Thymus (tissue), 14 donors: ENCODE measurements at places on chromosomes 13 and 19.

DNA sequence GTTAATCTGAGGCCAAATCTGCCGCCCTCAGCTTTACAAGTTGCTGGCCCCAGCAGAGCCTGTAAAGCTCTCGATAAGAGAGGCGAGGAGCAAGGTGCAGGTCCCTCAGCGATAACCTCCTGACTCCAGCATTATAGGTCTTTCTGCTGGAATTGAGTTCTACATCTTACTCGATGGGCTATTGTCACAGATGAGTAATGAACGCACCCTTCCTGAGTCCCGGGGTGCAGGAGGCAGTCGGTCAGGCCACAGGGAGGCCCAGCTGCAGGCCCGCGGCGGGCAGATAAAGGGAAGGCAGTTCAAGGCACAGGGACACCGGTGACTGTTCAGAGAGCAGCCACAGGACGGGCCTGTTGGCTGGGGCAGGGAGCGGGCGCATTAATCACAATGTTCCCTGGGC lies 157.6 kb upstream of the OBI1 start:
- H3K4me3 ChIP-seq = no peak overlapping the region
- no peaks in the 10 kb centered on the region for H3K4me1 ChIP-seq
- DNase-seq = no peak

DNA sequence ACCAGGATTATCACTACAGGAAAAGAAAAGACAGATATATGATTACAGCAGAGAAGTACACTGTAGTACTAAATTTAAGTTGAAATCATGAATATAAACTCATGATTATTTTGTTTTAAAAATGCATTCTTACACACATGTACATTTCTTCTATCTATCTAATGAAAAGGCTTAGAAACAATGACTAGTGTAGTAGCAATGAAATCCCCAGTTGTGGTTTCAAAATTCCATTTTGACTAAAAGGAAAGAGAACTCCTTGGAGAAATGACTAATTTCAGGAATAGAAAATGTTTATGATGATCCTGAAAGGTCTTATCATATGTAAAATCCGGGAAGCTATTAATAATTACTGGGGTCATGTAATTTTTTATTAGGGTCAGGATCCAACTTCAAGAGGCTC lies 195.0 kb upstream of the STARD13 start:
- H3K36me3 ChIP-seq = no peaks in the 10 kb centered on the region
- no peaks in the 10 kb centered on the region for H3K27me3 ChIP-seq
- no peak for DNase-seq
- H3K27ac ChIP-seq = no peak overlapping the region
- H3K4me1 ChIP-seq = no peaks in the 10 kb centered on the region

- peak overlapping the region; percentile 98 for H3K27ac ChIP-seq
- H3K36me3 ChIP-seq = peaks cover 26% of the 10 kb centered on the region
- H3K4me1 ChIP-seq = peaks cover 16% of the 10 kb centered on the region
- H3K27me3 ChIP-seq = no peaks in the 10 kb centered on the region
- DNase-seq = peak; percentile 25
Measured at GRCh38 chr19:19034204-19034624, 811 bp downstream of the ARMC6 start.

DNA sequence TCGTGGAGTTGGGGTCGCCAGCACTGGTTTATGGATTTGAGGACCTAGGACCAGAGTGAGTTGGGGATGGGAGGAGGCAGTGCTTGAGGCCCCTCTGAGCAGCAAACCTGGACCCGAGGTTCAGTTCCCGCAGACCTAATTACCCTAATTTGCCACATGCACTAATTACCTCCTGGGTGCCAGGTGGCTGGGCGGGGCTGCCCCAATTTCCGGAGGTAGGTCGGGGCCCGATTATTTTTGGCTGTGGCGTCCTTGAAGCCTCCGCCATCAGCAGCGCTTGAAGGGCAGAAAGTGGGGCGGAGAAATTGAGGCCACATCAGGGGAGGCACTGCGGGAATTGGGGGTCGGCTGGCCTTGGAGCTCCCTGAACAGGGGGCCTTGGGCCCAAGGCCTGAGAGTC lies 5.9 kb upstream of the HOMER3 start:
- no peak overlapping the region for H3K27ac ChIP-seq
- no peaks in the 10 kb centered on the region for H3K4me1 ChIP-seq
- DNase-seq = no peak
- peaks cover under 1% of the 10 kb centered on the region for H3K27me3 ChIP-seq

GRCh38 chr19:44588771-44589112 lies 24.6 kb upstream of the IGSF23 start:
- H3K4me1 ChIP-seq = no peaks in the 10 kb centered on the region
- H3K27me3 ChIP-seq = no peaks in the 10 kb centered on the region

GRCh38 chr13:22717036-22717435 lies 463.7 kb upstream of the SGCG start:
- no peak for DNase-seq
- no peaks in the 10 kb centered on the region for H3K27me3 ChIP-seq
- no peaks in the 10 kb centered on the region for H3K4me1 ChIP-seq
- no peaks in the 10 kb centered on the region for H3K36me3 ChIP-seq

DNA sequence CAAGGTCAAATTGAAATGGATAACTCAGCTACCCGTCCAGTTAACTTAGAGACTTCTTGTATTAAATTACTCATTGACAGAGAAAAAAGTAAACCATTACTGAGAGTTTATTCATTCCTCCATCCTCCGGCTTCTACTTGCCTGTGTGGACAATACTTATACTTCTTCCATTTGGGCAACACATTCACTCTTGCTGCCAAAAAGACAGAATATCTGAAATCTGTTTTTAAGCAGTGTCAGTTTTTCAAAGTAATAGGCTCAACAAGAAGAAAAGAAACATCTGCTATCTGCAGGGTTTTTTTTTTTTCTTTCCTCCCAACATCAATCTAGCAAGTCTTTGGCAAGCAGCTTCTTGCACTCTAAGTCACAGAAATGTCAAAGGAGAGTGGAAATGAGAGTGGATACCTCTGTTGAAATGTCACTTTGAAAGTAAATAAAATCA lies 1142.8 kb downstream of the PCDH9 start:
- no peaks in the 10 kb centered on the region for H3K4me1 ChIP-seq
- no peaks in the 10 kb centered on the region for H3K36me3 ChIP-seq
- H3K4me3 ChIP-seq = no peak overlapping the region
- DNase-seq = no peak
- no peaks in the 10 kb centered on the region for H3K27me3 ChIP-seq

DNA sequence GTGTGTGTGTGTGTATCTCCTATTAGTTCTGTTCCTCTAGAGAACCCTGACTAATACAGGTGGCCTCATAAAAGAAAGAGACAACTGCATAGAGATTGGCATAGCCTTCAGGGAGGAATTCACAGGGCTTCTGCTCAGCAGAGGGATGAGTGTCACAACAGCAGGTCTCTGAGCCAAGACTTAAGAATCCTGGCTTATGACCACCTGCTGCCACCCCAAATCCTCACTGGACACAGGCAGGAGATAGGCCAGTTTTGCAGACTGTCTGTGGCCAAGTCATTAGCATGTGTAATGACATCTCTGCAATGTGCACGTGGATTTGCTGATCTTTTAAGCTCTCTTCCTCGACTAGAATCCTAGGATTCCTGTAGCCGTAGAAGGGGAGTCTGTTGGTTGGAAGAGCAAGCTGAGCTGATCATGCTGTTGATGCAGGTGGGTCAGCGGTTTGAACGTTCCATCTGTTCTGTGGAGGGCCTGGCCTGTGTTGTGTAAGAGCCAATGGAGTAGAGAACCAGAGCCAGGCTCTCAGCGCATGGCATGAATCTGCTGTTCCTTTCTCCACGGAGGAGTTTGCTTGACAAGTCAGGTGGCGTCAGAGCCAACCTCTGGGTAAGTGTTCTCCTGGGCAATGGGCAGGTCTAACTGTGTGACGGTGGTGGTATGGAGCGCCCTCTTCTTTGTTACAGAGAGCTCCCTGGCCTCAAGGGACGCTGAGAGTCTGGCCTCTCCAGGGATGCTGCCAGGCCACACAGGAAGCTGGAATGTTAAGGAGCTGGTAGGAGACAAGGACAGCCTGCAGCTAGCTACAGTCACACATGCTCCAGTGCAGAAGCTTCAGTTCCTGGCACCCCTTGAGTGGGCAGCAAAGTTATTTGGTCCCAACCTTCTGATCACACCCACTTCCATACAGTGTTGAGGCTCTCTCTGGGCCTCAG lies 503.1 kb downstream of the FOXO1 start:
- H3K4me1 ChIP-seq = no peaks in the 10 kb centered on the region
- H3K36me3 ChIP-seq = no peaks in the 10 kb centered on the region
- DNase-seq = no peak
- H3K27ac ChIP-seq = no peak overlapping the region
- no peaks in the 10 kb centered on the region for H3K27me3 ChIP-seq
- H3K4me3 ChIP-seq = no peak overlapping the region

- no peaks in the 10 kb centered on the region for H3K27me3 ChIP-seq
- H3K4me3 ChIP-seq = no peak overlapping the region
- DNase-seq = no peak
- H3K36me3 ChIP-seq = no peaks in the 10 kb centered on the region
- H3K4me1 ChIP-seq = no peaks in the 10 kb centered on the region
Measured at GRCh38 chr13:43953370-43953769, 73.7 kb downstream of the LACC1 start.

DNA sequence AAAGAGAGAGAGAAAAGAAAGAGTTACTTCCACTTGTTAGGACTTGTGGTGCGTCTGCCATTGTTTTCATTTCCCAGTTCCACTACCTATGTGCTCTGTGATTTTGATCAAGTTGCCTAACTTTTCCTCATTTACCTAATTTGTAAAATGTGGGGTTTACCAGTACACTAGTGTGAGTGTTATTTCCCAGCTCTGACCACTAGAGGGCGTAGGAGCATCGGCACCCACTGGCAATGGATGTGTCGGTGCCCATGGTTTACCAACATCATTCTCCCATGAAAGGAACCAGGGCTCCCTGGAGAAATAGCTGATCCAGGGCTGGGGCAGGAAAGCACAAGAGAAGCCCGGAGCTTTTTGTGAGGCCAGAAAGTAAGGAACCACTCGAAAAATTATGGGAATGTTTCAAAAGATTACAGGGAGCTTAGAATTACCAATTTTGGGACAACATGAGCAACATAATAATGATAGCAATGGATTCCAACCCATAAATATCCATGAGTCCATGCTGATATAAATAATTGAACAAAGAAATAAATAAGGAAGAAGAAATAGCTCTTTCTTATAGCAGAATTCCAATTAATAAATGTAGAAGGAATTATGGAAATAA lies 15.1 kb upstream of the CEACAM4 start:
- no peaks in the 10 kb centered on the region for H3K4me1 ChIP-seq
- no peak for DNase-seq
- no peaks in the 10 kb centered on the region for H3K27me3 ChIP-seq
- no peaks in the 10 kb centered on the region for H3K36me3 ChIP-seq
- H3K27ac ChIP-seq = no peak overlapping the region

DNA sequence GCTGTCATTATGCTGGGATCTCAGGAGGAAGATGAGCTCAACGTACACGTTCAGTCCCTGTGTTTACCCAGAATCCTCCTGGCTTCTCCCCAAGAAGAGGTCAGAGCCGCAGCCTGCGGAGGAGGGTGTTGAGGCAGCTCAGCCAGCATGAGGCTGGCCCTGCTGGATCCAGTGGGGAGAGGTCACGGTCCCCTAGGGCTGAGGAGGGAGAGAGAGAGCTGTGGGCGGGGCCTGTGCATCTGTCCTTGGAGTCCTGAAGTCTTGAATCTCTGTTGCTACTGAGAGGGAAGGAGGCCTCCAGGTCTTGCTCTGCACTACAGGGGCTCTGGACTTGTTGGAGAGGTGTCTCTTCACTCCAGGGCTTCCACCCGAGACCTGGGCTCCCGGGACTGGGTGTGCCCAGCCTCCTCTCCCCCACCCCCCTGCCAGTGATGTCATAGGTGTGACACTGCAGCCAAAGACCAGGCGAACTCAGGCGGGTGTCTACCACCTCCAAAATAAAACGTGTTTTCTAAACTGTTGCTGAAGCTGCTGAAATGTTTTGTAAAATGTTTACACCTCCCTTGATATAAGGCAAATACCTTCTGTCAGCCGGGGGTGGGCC lies 77.9 kb upstream of the KCTD15 start:
- H3K27ac ChIP-seq = no peak overlapping the region
- no peaks in the 10 kb centered on the region for H3K27me3 ChIP-seq
- no peak for DNase-seq
- no peaks in the 10 kb centered on the region for H3K36me3 ChIP-seq

- no peak for DNase-seq
- no peaks in the 10 kb centered on the region for H3K36me3 ChIP-seq
- no peak overlapping the region for H3K4me3 ChIP-seq
- H3K27ac ChIP-seq = no peak overlapping the region
- no peaks in the 10 kb centered on the region for H3K4me1 ChIP-seq
Measured at GRCh38 chr13:72180253-72180952, 313.4 kb upstream of the DACH1 start.

DNA sequence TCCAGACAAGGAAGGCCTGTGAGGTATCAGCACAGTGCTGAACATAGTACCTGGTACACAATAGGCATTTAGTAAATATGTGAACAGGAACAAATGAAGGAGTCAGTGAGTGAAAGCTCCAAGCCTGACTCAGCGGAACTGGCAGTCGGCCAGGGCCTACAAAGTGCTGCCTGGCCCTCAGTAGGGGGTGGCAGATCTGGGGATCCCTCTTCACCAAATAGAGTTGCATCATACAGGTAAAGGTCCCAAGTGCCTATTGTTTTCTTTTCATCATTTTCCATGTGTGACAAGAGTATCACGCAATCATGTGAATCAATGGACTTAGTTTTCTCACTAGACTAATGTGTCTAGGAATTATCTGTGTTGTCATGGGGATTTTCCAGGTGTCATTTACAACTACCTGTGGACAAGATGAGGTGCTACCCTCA lies 9.2 kb downstream of the CYP2B6 start:
- no peak for DNase-seq
- H3K27ac ChIP-seq = no peak overlapping the region
- no peaks in the 10 kb centered on the region for H3K36me3 ChIP-seq

- no peak overlapping the region for H3K4me3 ChIP-seq
- H3K27ac ChIP-seq = no peak overlapping the region
- no peaks in the 10 kb centered on the region for H3K4me1 ChIP-seq
- DNase-seq = no peak
- H3K27me3 ChIP-seq = no peaks in the 10 kb centered on the region
- H3K36me3 ChIP-seq = peaks cover 3% of the 10 kb centered on the region
Measured at GRCh38 chr13:113045251-113046127, 60.1 kb upstream of the F7 start.

DNA sequence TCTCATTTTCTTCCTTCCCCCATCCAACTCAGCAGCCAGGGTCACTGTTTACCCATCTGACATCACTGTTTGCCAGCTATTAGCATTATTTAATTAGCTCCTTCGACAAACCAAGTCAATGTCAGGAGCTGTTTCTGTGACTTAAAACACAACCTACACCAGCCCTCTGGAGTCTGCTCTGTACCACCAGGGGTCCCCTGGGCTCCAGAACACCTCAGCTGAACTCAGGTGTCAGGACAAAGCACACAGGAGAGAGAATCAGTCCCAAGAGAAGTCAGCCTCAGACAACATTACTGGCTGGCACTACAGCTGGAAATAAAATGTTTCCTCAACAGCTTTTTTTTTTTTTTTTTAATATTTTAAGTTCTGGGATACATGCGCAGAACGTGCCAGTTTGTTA lies 45.1 kb downstream of the DCLK1 start:
- H3K36me3 ChIP-seq = no peaks in the 10 kb centered on the region
- no peak overlapping the region for H3K4me3 ChIP-seq
- DNase-seq = no peak
- H3K4me1 ChIP-seq = no peaks in the 10 kb centered on the region
- H3K27ac ChIP-seq = no peak overlapping the region
